Myocyte (in vitro differentiated cells): ENCODE measurements at places on chromosomes 1 and 21. TPM values are rescaled to one million over a fixed set of nuclear protein-coding genes. Genes with fewer than 3 reads are reported as not detected.

The ZBTB48 gene
- total RNA-seq = 14.0 and 17.5 TPM in 2 replicates

- peak; percentile 92 for DNase-seq
These were observed 5.2 kb downstream of the ADAMTS4 start for GRCh38 chr1:161193561-161194235.

DNA sequence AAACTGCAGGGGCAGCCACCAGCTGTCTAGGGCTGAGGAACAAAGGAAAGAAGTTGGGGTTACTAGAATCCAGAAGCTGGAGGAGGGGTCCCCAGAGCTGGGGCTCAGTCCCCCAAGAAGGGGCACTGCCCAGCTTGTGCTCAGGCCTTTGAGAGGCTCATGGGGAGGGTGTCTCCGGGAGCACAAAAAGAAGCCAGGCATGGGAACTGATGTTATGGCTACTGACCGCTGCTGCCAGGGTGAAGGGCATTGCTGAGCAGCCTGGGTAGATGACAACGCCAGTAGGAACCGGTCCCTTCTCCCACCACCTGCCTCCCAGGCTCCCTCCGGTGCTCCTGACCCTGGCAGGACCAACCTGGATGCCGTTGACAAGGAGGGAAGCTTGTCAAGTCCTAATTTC lies 762.5 kb upstream of the TPTE start:
- DNase-seq = no peak

DNA sequence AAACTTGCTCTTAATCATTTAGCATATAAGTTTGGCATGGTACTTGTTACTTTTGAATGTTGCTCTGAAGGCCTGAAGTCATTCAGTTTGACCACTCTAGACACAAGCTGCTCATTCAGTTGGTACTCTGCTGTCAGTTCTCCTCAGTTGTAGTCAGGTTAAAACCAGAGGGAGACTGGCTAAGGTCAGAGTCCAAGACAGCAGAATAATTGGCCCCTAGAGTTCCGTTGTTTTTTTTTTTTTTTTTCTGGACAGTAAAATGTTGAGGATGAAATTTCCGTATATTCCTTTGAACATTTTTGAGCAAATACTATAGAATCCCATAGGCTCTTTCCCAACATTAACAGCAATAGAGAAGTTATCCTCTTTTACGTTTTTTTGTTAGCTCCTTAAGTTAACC lies 9.4 kb downstream of the ZBTB40 start:
- no peak for DNase-seq

The PRPF38A gene
- 11.2 TPM in 2 replicates for total RNA-seq

GRCh38 chr1:159931101-159931794 lies 5.9 kb upstream of the TAGLN2 start:
- no peak for DNase-seq

The RIMKLA gene
- not detected in 2 replicates for total RNA-seq

The CELA3B gene
- total RNA-seq = not detected in 2 replicates

The C1QTNF12 gene
- 1.2 TPM in 1 of 2 replicates, not detected in the other for total RNA-seq

The TIE1 gene
- total RNA-seq = 0.11 TPM in 1 of 2 replicates, not detected in the other

The ERICH3 gene
- total RNA-seq = not detected in 2 replicates

- peak; percentile 77 for DNase-seq
These were observed 17.9 kb downstream of the CSTB start for GRCh38 chr21:43758111-43758641.

DNA sequence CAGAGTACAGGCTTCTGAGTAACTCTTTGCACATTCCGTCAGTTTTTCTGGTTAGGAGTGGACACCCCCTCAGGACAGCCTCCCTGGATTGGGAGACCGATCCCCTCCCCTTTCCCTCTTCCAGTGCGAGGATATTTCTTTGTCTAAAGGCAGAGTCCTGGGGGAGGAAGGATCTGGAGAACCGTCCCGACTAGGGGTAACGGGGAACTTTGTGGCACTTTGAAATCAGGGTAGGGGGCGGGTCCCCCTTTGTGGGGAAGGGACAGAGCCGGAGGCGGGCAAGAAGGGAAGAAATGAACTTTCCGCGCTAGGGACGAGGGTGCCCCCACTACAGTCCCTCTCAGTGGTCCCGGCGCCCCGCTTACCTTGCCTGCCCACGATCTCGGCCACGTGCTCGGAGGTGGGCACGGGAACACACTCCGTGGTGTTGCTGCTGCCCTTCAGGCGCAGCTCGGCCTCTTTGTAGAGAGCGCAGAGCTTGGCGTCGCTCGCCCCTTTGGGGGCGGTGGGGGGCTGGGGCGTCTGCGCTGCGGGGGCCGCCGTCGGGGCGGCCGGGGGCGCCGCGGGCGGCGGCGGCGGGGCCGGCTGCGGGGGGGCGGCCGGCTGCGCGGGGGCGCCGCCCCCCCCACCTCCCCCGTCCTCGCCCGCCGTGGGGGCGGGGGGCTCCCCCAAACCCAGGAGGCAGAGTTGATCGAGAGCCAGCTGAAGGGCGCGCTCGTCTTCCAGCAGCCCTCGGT lies 917 bp downstream of the MEX3A start:
- no peak for DNase-seq

The C8A gene
- not detected in 2 replicates for total RNA-seq

DNA sequence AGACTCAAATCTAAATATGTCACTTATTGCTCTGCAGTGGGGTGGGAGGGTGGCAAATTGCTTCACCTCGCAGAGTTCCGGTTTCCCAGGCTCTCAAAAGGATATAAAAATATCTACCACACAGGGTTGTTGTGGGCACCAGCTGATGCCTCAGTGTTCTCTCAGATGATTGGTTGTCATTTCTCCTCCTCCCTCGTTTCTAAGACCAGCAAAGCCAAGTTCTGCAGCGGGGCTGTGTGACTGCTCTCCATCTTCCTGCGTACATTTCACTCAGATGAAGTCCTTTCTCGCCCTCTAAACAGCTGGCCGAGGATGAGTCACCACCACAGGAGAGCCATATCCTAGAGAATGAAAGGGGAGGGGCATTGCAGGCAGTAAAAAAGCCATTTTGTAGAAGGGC lies 35.0 kb upstream of the VWA5B1 start:
- DNase-seq = peak; percentile 90

GRCh38 chr1:169475806-169476387 lies 9.8 kb downstream of the SLC19A2 start:
- no peak for DNase-seq

DNA sequence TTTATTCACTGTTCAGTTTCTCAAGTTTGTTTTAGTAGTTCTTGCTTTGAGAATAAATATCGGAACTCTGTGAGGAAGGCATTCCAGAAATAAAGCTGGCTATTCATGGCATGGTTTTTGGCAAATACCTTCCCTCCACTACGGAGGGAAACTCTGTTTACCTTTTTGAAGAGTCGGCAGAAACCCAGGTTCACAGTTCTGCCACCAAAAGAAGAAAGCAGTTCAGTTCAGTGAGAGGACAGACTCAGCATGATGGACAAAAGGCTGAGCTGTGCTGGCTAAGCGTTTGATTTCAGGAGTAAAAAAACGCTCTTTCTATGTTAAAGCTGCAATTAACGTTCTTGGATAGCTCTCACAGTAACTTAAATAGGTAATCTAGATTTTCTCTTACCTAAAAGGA lies 42.4 kb downstream of the CNN3 start:
- no peak for DNase-seq

DNA sequence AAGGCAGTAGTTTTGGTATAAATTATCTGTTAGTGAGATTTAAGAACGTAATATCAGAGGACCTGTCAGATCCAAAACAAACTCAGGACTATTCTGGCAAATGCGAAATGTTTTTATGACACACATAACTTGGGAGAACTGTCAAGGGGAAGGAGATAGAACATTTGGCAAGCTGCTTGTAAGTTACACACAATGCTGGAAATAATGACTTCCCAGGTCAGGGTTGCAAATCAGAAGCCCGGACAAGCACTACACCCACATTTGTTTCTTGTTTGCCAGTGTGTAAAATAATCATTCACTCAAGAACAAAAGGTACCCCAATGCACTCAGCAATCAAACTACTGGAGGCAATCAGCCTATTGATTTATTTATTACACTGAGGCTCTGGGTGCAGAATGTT lies 354.7 kb downstream of the KCNH1 start:
- no peak for DNase-seq

DNA sequence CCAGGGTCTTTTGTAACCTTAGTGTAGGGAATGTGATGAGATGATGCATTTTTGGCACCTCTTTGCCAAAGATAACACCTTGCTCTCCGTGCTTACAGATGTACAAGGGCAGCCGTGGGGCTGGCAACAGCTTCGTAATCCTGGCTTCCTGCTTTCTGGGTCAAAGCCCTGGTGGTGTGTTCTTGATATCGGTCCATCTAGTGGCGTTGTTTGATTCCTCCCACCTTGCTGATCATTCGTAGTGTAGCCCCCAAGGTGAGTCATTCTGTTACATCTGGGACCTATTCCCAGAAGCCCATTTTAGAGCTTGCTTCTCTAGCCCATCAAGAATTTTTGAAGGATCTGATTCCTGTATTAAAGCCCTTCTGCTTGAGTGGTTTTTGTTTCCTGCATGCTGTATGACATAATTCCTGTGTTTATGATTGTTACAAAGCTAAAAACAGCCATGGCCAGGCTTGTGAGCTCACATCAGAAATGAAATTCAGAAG lies 7.0 kb upstream of the CCT8 start:
- DNase-seq = no peak

The KRTAP12-1 gene
- total RNA-seq = not detected in 2 replicates

GRCh38 chr1:20361805-20362381 lies 71.2 kb downstream of the VWA5B1 start:
- DNase-seq = peak; percentile 58

GRCh38 chr1:27643600-27644368 lies 8.8 kb upstream of the FGR start:
- peak; percentile 70 for DNase-seq

- no peak for DNase-seq
These were observed 41.2 kb downstream of the TDRD5 start for GRCh38 chr1:179632868-179633267.

The SH2D2A gene
- not detected in 2 replicates for total RNA-seq

- DNase-seq = no peak
These were observed 47.6 kb downstream of the ASTN1 start for GRCh38 chr1:177116941-177117340.

DNA sequence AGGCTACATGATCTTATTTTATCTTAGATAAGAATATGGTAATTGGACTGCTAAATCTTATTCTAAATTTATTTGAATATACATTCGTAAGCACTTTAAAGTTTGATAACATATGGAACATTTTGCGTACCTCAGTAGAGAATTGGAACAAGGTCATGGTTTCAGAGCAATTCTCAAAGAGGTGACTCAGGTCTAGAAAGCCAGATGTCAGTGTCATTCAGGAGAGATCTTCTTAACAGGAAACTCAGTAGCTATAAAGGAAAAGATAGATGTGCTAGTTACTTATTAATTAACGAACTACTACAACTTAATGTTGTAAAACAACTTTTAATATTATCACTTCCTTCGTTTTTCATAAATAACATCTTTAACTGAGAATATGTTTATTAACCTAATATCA lies 142.5 kb downstream of the USP25 start:
- DNase-seq = peak; percentile 67

The STIL gene
- 0.99 and 1.4 TPM in 2 replicates for total RNA-seq

The CYP4X1 gene
- not detected in 2 replicates for total RNA-seq

The GJA5 gene
- not detected in 2 replicates for total RNA-seq

DNA sequence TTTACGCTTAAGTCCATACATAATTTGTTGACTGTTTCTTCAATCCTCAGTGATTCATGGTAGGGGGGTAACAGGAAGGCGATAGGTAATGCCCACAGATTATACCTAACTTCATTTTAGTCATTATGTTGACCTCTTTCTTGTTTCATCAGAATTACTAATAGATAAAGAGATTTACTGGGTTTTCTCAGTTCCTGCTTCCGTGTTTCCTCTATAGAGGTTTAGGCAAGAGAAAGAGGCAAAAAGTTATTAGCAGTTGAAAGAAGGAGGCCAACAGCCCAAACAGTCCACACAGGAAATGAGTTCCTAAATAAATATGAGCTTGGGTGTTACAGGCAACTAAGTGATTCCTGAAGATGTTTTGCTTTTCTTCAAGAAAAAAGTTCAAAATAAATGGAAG lies 17.9 kb upstream of the CLCA1 start:
- no peak for DNase-seq

DNA sequence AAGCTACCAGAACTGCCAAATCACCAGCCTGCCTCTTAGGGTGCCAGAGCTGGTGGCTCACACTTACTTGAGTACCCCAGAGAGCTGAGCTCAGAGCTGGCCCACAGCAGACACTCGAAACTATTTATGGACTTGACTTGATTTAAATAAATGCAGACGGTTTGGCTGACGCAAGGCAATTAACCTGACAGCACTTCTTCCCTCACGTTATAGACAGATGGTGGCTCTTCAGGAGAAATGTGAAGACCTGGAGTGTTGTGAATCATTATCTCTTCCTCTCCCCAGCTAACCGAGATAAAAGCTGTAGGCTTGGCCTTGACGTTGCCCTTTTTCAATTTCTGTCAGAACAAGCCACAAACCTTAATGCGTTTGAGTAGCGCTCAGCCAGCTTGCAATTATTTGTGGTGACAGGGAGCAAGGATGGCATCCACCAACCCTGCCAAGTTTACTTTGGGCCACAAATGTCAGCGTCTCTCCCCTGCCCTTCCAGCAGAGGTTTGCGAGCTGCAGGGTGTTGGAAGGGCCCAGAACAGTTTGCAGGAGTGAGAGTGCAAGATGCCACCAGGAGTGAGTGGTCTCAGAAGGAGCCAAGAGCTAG lies 34.0 kb upstream of the BCAR3 start:
- DNase-seq = peak; percentile 62
